ENCODE measurements at places on chromosomes 7 and 10.
A peak's percentile ranks its signal among the peaks of the same experiment; 100 is the strongest.

- DNase-seq: no peak
These were observed 17.7 kb downstream of the CACNB2 start for GRCh38 chr10:18157881-18158280.

GRCh38 chr7:40656349-40656748 lies 521.5 kb downstream of the SUGCT start:
- DNase-seq: no peak

GRCh38 chr7:8605221-8605620 lies 171.8 kb downstream of the NXPH1 start:
- DNase-seq: no peak

DNA sequence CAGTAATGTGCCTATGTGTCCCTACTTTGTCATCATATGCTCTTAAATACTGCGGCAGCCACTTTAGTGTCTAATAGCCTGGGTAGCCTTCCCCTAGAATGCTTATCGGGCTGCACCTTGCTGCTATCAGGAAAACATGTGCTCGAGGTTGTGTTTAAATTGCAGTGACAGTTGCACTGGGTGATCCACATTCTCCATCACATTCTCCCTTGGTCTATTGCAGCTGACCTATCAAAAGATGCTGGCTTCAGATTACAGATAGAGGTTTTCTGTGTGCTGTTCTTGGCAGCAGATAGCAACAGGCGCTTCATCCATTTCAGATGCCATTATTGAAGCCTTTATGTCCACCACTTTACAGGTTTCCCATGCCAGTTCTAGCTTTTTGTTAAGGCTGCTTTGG lies 130.1 kb upstream of the MDFIC start:
- no peak for DNase-seq

DNA sequence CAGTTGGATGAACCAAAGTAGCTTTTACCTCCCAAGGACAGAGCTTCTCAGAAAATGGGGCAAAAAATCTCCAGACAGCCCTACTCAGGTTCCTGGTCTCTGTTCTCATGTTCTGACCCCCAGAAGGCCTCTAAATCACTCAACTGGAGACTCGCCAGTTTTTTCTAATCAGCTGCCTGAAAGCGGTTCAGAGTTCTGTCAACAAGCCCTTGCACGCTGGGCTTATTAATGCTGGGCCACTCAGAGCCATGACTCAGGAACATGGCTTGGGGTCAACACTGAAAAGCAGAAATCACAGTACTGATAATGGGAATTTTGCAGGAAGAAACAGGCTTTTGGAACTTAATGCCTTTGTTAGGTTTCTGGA lies 15.3 kb downstream of the ECHDC3 start:
- peak; percentile 97 for DNase-seq

All from retinal pigment epithelial cell (primary cell).